ENCODE measurements at places on chromosomes 7 and 10.

- DNase-seq, result no peak
Observed at GRCh38 chr10:133475821-133476640, 22.3 kb downstream of the SCART1 start.

DNA sequence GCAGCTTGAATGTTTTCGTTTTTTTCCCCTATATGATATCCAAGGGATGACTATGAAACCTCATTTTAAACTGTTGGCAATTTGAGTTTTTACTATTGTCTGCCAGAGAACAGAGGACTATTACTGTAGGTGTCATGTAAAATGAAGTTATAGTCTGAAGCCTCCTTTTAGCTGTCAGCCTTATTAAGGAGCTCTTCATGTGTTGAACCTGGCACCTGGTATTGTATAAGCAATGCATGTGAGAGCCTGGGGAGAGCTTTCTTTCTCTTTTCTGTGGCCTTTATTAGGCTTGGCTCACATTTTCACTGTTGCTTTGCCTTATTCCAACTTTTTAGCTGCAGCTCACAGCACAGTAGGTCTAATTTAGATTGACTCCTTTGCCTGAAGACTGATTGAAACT is 119.1 kb upstream of the FOXP2 start:
- DNase-seq, result no peak

GRCh38 chr7:101681170-101682007 is 52.3 kb upstream of the MYL10 start:
- no peak for DNase-seq

DNA sequence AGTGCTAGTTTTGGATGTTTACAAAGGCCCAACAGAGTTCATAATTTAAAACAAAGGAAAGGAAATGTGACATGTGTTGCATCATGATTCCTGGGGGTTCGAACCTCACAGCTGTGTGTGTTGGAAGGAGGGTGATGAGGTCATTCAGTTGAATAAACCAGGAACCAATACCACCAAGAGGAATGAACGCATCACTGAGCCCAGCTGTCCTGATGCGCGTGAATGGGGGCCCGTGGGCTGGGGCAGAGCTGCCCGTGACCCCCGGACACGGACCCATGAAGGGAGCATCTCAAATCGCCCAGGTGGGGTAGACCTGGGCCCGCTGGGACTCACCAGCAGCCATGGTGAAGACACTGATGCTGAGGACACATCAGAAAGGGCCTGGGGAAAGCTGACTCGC is 33.0 kb downstream of the BRI3 start:
- no peak for DNase-seq

- no peak for DNase-seq
Observed at GRCh38 chr7:153524070-153524601, 528.1 kb upstream of the DPP6 start.

DNA sequence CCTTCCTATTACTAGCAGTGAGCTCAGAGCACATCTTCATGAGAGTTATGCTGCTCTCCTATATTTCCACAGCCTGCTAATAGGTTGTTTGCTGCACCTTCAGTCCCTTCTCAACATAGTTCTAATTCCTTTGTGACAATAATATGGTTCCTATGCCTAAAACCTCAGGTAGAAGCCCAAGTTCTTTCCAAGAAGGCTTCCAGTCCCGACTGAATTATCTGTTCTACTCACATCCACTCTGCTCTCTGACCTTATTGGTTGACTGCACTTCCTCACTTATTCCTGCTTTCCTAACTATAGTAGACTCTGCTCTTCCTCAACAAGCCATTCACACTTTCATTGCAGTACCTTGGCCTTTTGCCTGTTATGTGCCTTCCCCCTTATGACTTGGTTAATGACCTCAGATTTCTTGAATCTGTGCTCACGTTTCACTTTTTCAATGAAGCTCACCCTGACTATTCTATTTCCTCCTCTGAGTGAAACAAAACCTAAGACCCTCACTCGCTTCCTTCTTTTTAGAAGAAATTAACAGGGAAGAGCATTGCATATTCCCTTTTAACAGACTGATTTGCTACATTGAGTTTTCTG is 132.7 kb downstream of the MDFIC start:
- DNase-seq, result no peak

- no peak for DNase-seq
Observed at GRCh38 chr10:121865554-121865953, 62.3 kb downstream of the ATE1 start.

DNA sequence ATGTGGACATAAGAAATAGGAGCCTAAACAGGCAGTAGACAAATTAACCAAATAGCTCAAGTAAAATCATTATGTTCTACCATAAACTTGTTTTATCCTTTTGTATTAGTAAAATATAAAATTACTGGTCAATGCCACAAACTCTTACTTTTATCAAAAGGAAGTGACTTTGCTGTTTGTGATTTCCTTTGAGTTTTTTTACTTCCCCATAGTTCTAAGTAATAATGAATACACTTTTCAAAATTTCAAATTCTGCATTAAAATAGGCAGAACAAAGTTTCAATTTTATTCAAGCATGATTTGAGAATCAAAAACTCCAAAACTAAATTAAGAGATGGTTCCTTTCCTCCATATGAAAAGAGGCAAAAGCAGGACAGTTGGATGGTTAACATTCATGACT is 139.7 kb upstream of the ABCB5 start:
- no peak for DNase-seq

DNA sequence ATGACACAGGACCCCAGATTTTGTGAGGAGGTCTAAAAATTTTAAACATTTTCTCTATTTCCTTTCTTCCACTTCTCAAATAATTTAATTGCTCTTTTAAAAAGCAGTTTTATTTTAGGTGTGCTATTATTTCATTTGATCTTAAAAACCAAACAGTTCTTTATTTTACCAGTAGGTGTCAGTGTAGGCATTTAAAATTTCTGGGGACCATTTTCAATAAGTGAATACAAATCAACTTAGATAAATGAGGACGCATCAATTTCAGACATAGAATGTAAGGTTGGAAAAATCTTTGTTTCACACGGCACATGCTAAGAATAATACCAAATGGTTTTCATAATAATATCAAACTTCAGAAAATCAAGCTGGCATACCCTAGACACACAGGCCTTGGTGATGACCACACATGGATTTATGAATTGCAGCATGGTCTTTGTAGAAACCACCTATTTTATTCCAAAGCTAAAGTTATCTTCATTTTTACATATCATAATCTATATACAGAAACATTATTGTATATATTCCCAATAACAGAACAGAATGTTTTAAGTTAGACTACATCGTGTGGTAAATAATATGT is 127.6 kb upstream of the SLC26A5 start:
- DNase-seq, result no peak

DNA sequence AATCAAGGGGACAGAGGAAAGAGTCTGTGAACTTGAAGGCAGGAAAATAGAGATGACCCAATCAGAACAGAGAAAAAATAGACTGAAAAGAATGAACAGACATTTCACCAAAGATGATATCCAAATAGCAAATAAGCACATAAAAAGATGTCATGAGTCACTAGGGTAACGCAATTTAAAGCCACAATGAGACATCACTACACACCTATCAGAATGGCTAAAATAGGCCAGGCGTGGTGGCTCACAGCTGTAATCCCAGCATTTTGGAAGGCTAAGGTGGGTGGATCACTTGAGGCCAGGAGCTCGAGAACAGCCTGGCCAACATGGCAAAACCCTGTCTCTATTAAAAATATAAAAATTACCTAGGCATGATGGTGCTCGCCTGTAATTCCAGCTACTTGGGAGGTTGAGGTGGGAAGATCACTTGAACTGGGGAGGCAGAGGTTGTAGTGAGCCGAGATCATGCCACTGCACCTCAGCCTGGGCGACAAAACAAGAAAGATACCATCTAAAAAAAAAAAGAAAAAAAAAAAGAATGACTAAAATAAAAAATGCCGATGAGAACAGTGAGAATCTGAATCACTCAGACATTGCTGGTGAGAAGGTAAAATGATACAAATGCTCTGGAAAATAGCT is 100.9 kb downstream of the LHPP start:
- DNase-seq, result no peak

DNA sequence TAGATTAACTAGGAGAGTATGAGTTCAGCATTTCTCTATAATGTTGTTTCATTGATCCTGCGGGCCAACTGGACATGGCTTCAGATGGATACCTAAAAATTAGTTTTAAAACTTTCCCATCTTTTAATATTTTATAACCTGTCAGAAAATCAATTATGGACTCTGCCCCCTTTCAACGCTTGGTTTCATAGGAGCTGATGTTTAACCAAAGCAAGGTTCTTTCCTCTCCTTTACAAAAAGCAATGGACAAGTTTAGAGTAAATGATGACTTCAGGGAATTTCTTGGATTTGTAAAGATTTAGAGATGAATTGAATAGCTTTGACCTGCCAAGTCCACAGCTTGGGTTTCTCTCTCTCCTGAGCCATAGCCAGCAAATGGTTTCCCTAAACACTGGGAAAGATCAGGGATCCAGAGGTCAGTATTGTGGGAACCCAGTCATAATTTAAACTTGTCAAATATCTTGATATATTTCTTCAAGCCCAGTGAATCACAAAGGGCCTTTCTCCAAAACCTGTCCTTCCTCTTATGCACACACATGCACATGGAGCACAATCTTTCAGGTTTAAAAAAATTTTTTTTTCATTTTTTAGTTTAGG is 177.1 kb downstream of the EVX1 start:
- no peak for DNase-seq

DNA sequence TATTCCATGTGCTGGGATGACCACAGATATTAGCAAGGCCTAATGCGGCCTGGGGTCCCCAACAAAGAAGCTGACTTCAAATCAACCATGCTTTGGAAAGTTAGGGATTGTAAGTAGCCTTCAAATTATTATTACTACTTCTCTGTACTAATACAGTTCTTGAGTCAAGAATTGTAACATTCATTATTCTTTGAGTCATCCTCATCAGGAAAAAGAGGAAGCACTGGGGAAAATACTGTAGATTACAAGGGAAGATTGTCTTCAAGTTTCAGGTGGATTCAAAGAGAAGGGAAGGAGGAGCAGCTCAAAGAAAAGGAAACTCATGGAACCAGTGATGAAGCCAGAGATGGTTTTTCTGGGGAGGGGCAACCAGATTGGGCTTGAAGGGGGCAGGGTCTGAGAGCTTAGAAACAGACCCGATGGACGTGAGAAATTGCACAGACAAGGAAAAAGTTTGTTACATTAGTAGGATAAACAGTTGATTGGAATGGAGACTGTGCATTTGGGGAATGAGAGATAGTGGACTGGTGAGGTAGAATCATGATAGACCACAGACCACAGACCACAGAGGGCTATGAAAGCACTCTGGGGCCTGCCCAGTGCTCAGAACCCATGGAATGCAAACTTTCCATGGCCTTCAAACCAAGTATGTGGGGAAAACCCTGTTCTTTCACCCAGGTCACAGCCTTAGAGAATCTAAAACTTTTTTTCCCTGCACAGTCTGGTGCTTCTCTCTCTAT is 209.9 kb downstream of the ZNF365 start:
- DNase-seq, result no peak

DNA sequence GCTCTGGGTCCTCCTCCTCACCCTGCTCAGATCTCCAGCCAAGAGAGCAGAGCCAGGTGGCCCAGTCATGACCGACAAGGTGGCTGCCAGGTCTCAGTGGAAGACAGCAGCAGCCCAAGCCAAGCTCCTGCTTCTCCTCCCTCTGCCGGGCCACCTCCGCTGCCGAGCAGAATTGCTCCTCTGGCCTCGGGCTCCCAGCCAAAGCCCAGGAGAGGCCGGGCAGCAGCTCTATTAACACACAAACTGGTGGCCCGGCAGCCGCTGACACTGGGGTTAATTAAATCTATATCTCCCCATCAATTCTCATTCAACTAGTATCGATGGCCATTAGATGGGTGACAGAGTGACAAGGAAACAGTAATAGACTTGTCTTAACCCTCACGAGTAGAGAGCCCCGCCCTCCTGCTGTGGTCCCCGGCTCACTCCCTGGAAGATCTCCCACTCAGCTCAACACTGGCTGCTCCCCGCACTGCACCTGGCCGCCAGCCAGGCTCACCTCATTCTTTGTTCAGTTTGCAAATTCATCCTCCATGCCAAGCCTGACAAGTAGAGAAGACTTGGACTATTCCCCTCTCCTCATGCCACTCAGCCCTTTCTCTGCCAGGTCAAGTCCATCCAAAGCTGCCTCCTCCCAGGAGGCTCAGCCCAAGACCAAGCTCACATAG is 74.1 kb upstream of the UNC5B start:
- DNase-seq, result no peak

DNA sequence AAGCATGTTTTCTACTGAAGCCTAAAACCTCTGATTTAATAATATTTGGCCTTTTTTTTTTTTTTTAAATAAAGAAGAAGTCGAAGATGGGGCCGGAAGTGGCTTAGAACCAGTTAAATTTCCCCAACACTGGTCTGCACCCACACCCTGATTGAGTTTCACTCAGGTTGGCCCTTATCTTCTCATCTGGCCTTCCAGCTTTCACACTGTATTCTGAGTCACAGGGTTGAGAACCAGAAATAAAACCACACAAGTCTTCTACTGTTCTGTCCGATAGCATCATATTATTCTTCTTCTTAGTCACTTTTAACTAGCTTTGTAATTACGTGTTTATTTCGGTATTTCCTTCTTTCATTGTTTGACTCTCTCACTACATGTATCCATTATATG is 9.9 kb downstream of the ZNF365 start:
- no peak for DNase-seq

DNA sequence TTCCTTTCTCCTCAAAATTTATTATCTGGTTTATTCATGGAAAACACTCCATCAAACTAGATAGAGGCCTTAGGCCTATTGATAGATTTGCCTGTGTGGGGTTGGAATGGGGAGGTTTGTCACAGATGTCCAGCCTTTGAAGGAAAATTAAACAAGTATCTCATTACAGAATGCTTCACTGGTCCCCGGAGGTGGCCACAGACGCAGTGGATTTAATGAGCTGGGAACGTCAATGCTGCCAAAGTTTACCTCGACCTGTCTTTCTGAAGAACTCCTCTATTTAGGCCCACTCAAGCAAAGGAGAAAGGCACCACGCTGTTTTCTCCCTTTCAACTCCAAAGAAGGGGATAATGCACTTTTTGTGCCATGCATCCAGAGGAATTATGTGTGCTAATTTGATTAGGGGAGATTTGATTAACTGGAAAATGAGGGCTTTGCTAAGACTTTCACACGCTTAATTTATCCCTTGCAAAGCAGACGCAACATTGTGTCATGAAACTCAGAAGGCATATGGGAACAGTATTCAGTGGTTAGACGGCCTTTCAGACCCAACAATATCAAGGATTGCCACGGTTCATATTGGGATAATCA is 558.8 kb upstream of the GALNT17 start:
- no peak for DNase-seq

DNA sequence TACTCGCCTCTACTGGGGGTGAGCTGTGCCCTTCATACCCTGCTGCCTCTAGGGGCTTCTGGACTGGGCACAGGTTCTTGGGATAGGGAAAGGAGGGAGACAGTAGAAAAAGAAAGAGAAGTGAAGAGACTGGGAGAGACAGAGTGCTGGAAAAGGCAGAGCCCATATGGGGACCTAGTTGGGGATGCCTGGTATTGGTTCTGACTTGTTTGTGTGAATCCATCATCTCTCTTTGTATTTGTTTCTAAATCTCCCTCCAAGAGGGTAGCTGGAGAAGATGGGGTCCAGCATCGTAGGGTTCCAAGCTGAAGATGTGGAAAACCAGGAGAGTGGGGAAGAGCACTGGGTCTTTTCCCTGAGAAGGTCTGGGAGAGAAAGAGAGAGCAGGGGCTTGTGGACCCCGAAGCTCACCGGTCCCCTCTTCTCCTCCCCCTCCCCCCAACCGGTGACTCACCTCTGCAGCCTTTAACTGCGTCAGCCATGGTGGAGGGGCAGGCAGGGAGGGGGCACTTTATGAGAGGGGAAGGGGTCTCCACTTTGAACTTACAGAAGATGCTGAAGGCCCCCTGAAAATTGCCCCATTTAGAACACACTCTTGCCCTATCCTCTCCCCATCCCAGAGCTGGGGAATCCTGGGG is 3.2 kb upstream of the VGF start:
- no peak for DNase-seq

- DNase-seq, result no peak
Observed at GRCh38 chr10:17805330-17805729, 3.8 kb upstream of the MRC1 start.

Data from neural crest cell (in vitro differentiated cells).